ENCODE measurements at places on chromosomes 12 and 14. TPM values are rescaled to one million over a fixed set of nuclear protein-coding genes. Genes with fewer than 3 reads are reported as not detected.

DNA sequence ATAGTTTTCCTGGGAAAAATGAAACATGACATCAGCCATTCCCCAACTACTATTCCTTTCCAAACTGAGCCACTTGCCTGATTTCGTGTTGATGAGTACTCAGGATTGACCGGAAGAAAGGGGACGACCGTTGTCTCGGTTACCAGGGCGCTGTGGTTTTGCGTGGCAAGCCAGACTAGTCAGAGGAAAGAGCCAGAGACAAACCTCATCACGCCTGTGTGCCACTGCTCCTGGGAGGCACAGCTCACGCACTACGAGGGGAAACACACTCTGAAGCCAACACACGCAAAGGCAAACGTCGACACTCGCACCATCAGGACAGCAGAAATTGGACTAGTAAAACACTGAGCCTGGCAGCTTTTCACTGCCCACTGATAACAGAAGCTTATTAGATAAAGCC is 35.0 kb downstream of the GIT2 start:
- no peak for DNase-seq

- no peak for DNase-seq
Observed at GRCh38 chr12:116314477-116314876, 37.0 kb upstream of the MED13L start.

DNA sequence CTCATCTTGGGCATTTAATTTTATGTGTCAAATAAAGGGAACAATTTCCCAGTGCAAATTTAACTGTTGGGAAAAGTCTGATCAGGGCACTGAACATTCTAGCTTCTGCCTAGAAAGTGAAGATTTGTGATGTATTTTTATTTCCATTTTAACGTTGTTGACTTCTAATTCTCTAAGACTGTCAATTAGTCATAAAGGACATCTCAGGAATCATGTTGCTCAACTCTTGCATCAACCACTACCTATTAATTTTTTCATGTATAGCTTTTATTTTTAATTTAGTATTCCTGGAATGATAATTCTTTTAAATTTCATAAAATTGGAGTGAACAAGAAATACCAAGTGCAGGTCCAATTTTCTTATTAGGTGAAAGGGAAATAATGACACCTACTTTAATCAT is 87.9 kb upstream of the METAP2 start:
- no peak for DNase-seq

The KDM2B gene
- total RNA-seq = 21.3 TPM

Measured in HFFc6 (cell line).